PC-3 (cell line): ENCODE measurements at places on chromosomes 3 and 15. TPM values are rescaled to one million over a fixed set of nuclear protein-coding genes. Genes with fewer than 3 reads are reported as not detected.
A peak's percentile ranks its signal among the peaks of the same experiment; 100 is the strongest.

DNA sequence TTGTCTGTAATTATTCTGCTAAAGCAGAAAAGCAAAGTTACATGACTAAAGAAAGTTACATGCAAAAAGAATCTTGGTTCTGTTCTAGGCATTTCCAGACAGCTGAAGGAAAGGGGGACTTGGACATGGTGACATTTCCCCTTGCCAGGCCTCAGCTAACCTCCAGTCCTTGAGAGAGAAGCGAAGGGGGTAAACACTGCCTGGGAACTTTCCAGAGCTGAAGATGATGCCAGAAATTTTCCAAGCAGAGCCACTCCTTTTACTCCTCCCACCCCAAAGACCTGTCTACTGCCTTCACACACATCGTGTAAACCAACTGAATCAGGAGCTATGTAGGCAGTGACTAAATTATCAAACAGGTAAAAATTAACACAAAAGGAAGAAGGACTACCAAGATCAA lies 5.4 kb downstream of the MEX3B start:
- no peak for DNase-seq

- peak; percentile 79 for DNase-seq
Measured at GRCh38 chr15:34583399-34584329, at the start of gene GOLGA8B. TSS of gene GOLGA8B (minus strand) at chr15:34583651. CDS start at chr15:34535912, 47,739 bp downstream.

DNA sequence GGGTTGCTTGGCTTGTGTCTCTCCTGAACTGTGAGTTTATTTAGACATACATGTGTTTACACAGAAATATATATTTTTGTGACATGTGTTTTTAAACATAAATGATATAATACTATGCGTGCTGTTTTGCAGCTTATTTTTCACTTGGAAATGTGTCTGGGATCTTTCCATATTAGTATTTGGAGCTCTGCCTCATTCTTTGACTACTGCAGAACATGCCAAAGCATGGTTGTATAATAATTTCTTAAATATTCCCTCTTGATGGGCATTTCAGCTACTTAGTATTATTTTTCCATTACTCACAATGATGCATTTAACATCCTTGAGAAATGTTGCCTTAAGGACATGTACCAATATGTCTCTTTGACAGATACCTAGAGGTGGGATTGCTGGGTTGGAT lies 19.5 kb downstream of the ANAPC13 start:
- no peak for DNase-seq

DNA sequence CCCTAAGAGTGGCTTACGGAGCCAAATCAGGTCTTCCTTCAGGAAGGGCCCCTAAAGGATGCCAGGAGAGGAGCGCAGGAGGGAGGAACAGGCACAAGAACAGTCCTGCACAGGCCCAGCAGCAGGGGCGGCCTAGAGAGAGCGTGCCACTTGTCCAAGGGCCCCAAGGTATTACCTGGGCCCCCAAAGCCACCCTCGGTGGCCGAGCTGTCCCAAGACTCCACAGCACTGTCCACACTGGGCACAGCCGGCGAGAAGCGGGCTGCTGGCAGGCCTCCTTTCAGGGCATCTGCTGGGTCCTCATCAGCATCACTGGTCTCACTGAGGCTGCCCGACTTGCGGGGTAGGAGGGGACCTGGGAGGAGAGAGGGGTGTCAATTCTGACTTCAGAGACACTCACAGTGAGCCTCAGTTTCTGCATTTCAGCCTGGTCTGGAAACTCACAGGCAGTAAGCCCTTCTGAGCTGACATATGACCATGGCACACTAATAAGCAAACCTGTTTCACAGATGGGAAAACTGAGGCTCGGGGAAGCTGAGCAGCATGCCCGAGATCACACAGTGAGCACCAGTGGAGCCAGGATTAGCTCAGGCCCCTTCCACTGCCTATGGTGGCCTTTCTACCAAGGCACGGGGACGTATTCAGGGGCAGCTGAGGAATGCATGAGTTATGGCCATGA lies 33.4 kb downstream of the GRIP2 start:
- DNase-seq = no peak

GRCh38 chr3:59374818-59375211 lies 325.0 kb upstream of the CFAP20DC start:
- DNase-seq = no peak

DNA sequence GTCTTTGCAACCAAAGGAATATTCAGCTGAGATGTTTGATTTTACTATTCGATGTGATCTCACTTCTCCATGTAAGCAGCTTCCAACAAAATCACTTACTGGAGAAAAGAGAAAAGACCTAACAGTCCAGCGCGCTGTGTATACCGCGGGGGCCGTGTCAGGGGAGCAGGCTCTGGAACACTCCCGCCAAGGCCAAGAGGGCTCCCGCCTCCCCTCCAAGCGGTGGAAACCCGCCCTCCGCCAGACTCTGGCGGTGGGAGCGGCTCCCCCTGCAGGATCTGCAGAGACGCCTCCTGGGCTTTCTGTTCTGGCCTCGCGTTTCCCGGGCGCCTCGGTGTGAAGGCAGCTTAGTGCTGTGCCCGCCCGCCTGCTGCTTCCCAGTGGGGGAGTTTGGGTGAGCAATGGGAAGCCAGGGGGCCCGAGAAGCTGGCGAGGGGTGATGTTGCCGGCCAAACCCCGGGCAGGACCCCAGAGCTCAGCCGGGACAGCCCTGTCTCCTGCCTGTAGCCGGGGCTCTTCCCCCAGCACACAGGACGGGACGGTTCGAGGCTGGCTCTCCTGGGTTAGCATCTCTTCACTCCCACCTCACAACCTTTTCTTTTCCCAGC lies 36.3 kb downstream of the CHST14 start:
- peak; percentile 87 for DNase-seq

Gene CNTN4
- total RNA-seq = not detected in 2 replicates

Gene GPR87
- 13.3 and 14.5 TPM in 2 replicates for total RNA-seq

Gene LRRC34
- 1.8 and 3.8 TPM in 2 replicates for total RNA-seq

Gene SPTBN5
- 0.84 and 0.98 TPM in 2 replicates for total RNA-seq

Gene PLA2G4D
- total RNA-seq = 0.17 and 0.55 TPM in 2 replicates
